Renal pelvis (tissue), 12 donors: ENCODE measurements at places on chromosomes 11 and 22. TPM values are rescaled to one million over a fixed set of nuclear protein-coding genes. Genes with fewer than 3 reads are reported as not detected.
A peak's percentile ranks its signal among the peaks of the same experiment; 100 is the strongest.

Gene TMEM135
- polyA plus RNA-seq = 33.1 TPM

Gene PGA5
- polyA plus RNA-seq = 0.92 TPM

Gene SLC25A22
- polyA plus RNA-seq = 20.6 TPM

Gene DYNC2H1
- polyA plus RNA-seq = 35.3 TPM

Gene CALCA
- polyA plus RNA-seq = 16.1 TPM

- no peak for DNase-seq
Measured at GRCh38 chr11:99068832-99069231, 48.1 kb downstream of the CNTN5 start.

DNA sequence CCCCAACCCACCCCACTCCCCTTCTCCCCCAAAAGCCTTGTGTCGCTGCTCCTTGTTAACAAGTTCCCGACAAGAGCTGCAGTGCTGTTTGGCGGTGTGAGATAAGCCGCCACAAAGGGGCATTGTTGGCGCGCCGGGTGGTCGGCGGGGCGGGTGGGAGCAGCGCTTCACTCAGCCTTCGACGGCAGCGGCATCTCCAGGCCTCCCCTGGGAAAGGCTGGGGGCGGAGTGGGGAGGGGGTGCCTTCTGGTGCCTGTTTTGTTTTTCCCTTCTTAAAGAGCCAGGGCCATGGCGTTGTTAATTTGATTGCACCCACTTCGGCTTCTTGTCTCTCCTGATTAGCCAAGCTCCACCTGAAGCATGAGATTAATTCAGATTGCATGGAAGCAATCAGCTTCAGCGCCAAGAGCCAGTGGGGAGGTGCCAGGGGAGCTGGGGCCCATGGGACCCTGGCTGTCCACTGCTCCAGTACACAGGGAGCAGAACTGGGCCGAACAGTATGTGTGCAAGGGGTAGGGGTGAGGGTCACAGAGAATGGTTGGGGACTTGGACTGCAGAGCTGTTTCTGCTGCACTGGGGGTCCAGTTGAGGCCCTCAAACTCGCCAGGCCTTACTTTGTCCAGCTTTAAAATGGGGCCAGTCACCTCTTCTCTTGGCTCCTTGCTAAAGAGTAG, 165.1 kb downstream of the CEP164 start:
- DNase-seq = peak; percentile 29

- DNase-seq = no peak
Measured at GRCh38 chr22:27159016-27159415, 501.6 kb downstream of the MIAT start.

GRCh38 chr11:11148104-11148509, 204.9 kb downstream of the CSNK2A3 start:
- peak; percentile 30 for DNase-seq

DNA sequence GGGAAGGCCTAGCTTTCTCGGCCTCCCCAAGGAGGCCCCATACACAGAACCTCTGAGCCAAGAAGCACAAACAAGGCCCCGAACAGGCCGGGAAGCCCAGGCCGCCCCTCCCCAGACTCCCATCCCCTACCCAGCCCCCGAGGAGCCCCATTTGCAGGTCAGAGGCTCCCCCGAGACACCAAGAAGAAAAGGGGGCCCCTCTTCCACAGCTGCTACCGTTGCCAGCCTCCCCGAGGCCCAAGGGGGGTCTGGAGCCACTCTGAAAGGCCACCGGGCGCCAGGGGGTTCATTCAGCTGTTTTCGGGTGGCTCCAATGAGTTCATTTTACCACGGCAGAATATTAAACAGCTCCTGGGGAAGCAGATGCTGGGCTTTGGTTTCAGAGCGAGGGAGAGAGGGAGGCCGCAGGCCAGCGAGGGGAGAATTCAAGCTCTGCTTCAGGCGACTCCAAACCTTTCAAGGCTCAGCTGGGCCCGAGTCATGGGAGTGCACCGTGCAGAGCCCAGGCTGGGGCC, 28.5 kb downstream of the MN1 start:
- DNase-seq = no peak
